Heart left ventricle (tissue), 16 donors: ENCODE measurements at places on chromosomes 13 and 19. TPM values are rescaled to one million over a fixed set of nuclear protein-coding genes. Genes with fewer than 3 reads are reported as not detected.
A peak's percentile ranks its signal among the peaks of the same experiment; 100 is the strongest.

- no peak for DNase-seq
These were observed 634.3 kb upstream of the PCDH20 start for GRCh38 chr13:62049992-62050391.

- peak; percentile 36 for DNase-seq
These were observed 55.9 kb downstream of the RASA3 start for GRCh38 chr13:114076329-114077090.

KASH5 gene
- polyA plus RNA-seq, result not detected

DNA sequence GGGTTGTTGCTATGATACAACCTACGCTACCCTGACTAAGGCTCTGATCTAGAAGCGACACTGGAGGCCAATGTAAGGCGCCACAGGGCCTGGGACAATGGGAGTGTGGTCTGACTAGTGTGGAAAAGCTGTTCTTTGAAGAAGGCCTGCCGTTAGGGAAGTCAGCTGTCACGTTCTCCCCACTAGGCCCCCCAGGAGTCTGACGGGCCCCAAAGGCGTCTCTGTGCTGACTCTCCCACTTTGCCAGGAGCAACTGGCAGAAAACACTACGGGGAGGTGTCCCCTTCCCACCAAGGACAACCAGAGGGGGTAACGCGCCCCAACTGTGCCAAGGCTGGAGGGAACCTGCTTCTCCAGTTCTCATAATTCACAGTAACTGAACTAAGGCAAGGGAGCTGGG lies 25.3 kb upstream of the EIF3G start:
- DNase-seq, result no peak

GRCh38 chr13:36519432-36519831 lies 87.1 kb downstream of the CCNA1 start:
- DNase-seq, result no peak

DNA sequence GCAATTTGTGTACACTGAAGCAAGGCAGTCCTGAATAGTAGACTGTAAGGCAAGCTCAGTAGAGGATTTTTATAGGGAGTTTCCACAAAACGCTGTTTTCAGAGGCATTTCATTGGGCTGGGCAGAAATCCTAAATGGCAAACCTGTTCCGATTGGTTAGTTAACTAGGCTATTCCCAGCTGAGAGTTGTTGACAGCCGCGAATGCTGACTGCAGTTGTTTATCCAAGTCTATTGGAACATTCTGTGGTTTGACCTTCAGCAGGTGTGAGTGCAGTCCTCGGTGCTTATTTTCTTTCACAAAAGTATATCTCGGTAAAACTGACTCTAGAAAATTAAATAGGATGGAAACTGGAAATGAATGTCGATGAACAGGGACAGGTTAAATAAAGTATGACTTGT lies 45.4 kb downstream of the TPT1 start:
- no peak for DNase-seq

DNA sequence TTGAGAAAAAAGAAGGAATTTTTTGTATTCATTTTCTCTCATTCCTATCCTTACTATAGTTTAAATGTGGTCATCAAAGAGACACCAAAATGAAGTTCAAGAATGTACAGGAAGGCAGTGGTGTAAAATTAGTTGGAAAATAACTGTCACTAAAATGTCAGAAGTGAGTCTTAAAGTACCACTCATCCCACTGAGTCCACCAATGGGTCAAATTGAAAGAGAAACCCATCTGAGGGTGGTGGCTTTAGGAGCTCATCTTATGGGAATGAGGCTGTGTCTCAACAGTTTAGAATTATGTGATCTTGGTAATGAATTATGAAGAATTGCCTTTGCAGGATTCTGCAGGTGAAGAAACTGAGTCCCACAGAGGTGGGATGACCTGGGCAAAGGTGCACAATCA lies 403.5 kb downstream of the FGF9 start:
- no peak for DNase-seq

CAPN12 gene
- polyA plus RNA-seq, result 1.4 TPM

SOX1 gene
- not detected for polyA plus RNA-seq

- no peak for DNase-seq
These were observed 80.0 kb downstream of the GPR12 start for GRCh38 chr13:26680572-26680971.

GRCh38 chr19:33528404-33528803 lies 6.8 kb upstream of the PEPD start:
- no peak for DNase-seq

DNA sequence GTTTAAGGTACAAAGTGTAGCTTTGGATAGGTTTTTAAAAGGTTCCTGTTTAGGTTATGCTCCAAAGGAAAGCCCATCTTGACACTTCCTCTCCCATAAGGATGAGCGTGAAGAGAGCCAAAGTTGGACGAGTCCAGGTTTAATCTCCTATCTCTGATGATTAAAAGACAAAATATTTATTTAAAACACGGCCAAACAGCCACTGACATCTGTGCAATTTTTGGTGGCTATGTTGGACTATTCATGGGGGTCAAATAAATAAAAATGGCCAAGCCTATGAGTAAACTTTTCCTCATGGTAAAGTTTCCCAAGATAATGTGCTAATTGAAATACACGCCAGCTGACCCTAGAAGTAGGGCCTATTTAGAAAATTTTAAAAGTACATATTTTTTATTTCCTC lies 69.0 kb upstream of the DOCK9 start:
- no peak for DNase-seq

C5AR2 gene
- 0.23 TPM for polyA plus RNA-seq

- peak; percentile 36 for DNase-seq
These were observed 30.3 kb downstream of the CRYL1 start for GRCh38 chr13:20495087-20496023.

DNA sequence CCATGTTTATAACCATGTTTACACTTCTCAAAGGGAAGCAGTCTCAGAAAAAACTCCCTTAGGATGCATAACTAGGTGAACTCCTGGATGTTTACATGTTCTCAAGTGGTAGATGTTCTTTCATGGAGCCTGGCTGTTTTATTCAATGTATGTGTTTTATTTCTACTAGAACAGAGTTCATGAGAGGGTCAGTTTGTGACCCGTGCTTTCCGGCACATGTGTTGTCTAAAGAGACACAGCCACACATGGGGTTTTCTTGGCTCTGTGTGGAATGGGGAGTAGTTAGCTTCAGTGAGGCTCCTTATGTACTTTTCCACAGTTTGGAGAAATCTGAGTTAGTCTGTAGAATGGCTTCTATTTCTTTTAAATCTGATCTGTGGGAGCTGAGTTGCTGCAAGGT lies 60.9 kb downstream of the ATP8A2 start:
- DNase-seq, result no peak

GRCh38 chr13:93235258-93236015 lies 8.8 kb downstream of the GPC6 start:
- no peak for DNase-seq

GRCh38 chr13:70703755-70704154 lies 595.5 kb upstream of the KLHL1 start:
- DNase-seq, result no peak

ICAM5 gene
- polyA plus RNA-seq, result 0.11 TPM

DNA sequence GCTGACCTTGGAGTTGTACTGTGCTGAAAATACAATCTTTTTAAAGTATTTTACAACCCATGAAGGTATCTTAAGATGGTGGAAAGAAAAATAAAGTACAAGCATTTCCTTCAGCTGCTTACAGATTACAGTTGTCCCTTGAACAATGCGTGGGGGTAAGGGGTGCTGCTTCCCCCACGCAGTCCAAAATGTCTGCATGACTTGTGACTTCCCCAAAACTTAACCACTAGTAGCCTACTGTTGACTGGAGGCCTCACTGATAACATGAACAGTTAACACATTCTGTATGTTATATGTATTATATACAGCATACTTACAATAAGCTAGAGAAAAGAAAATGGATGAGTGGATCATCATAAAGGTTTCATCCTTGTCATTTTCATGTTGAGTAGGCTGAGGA lies 45.3 kb upstream of the ZNF599 start:
- DNase-seq, result no peak

- no peak for DNase-seq
These were observed 19.0 kb downstream of the N4BP2L1 start for GRCh38 chr13:32409001-32409313.

DNA sequence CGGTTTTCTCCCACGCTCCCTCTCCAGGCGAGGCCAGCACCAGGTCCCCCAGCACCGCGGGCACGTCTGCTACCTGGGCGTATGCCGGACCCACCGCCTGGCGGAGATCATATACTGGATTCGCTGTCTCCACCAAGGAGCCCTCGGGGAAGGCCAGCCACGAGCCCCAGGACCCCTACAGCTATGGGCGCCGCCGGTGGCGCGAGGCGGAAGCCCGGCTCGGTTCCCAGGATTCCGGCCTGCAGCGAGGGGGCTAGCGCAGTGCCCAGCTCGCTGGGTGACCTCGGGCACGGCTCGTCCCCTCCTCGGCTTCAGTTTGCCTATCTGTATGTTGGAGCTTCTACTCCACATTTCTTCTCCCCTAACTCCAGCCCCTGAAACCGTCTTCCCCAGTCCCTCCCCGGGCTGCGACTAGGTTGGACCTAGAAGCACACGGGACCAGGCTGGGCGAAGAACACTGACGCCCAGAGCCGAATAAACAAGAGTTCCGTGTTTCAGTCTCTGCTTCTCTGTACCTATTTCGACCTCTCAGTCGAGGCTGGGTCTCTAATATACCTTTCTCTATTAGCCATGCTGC lies 749 bp upstream of the CPT1C start:
- no peak for DNase-seq

GRCh38 chr13:48783181-48783630 lies 129.5 kb downstream of the CYSLTR2 start:
- DNase-seq, result peak; percentile 81

GRCh38 chr13:23899555-23899954 lies 2.3 kb upstream of the C1QTNF9B start:
- no peak for DNase-seq

ZNF121 gene
- 7.4 TPM for polyA plus RNA-seq

GPR12 gene
- polyA plus RNA-seq, result 0.08 TPM

GRCh38 chr19:12783849-12784393 lies 7.4 kb upstream of the JUNB start:
- DNase-seq, result peak; percentile 87

DNA sequence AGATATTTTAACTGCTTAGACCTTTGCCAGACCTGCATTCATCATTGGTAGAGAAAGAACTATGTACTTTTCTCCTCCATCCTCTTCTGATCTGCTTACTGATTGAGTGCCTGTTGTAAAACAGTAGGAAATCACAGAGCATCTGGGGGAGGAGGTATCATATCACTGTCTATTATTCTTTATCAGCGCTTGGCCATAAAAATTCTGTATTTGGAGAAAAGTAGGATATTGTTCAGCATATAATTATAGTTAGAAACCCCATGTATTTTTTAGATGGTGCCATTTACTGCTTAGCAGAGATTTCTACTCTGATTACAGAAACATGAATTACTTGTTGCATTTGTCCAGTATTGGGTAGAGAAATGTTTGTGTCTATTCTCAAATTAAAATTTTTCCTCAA lies 62.4 kb downstream of the URI1 start:
- DNase-seq, result no peak

DNA sequence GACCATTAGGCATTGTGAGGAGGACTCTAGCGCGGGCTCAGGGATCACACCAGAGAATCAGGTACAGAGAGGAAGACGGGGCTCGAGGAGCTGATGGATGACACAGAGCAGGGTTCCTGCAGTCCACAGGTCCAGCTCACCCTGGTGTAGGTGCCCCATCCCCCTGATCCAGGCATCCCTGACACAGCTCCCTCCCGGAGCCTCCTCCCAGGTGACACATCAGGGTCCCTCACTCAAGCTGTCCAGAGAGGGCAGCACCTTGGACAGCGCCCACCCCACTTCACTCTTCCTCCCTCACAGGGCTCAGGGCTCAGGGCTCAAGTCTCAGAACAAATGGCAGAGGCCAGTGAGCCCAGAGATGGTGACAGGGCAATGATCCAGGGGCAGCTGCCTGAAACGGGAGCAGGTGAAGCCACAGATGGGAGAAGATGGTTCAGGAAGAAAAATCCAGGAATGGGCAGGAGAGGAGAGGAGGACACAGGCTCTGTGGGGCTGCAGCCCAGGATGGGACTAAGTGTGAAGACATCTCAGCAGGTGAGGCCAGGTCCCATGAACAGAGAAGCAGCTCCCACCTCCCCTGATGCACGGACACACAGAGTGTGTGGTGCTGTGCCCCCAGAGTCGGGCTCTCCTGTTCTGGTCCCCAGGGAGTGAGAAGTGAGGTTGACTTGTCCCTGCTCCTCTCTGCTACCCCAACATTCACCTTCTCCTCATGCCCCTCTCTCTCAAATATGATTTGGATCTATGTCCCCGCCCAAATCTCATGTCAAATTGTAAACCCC lies 2.8 kb upstream of the CEACAM5 start:
- DNase-seq, result no peak

OVOL3 gene
- not detected for polyA plus RNA-seq

- DNase-seq, result no peak
These were observed 9.6 kb upstream of the SBNO2 start for GRCh38 chr19:1183543-1184172.

KPNA3 gene
- 50.2 TPM for polyA plus RNA-seq

ZNF320 gene
- 8.2 TPM for polyA plus RNA-seq

GRCh38 chr13:99601535-99601934 lies 100.3 kb downstream of the TM9SF2 start:
- no peak for DNase-seq
